ENCODE measurements at places on chromosomes 11 and 22. TPM values are rescaled to one million over a fixed set of nuclear protein-coding genes. Genes with fewer than 3 reads are reported as not detected.

The SUSD2 gene
- total RNA-seq = 0.62 TPM

The MS4A4E gene
- not detected for total RNA-seq

The MMP12 gene
- not detected for total RNA-seq

The OR8D4 gene
- not detected for total RNA-seq

The NOX4 gene
- 11.2 TPM for total RNA-seq

All from kidney epithelial cell (primary cell).